Psoas muscle (tissue), 8 donors: ENCODE measurements at places on chromosomes 7 and 10.

DNA sequence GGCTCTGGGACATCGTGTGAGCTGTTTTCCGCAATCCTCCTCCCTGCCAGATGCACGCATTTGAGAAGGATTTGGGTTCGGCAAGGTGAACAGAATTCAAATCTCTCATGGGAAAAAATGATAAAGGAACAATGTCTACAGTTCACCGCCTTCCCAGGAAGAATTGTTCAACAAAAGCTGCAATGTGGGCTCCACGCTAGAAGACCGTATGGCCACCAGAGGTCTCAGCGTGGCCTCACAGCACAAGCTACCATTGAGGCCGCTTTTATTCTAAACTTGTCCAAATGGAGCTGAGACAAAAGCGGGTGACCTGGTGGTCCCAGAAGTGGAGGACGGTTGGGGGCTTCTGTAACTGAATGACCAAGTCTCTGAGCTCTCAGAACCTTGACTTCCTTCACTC is 733.1 kb downstream of the PARD3 start:
- no peak for DNase-seq

- DNase-seq, result no peak
Measured at GRCh38 chr10:59285073-59285472, 77.3 kb downstream of the FAM13C start.

- no peak for DNase-seq
Measured at GRCh38 chr10:26737730-26738129, 40.2 kb downstream of the PDSS1 start.

GRCh38 chr10:12710594-12711349 is 290.7 kb downstream of the CCDC3 start:
- DNase-seq, result peak; percentile 79

DNA sequence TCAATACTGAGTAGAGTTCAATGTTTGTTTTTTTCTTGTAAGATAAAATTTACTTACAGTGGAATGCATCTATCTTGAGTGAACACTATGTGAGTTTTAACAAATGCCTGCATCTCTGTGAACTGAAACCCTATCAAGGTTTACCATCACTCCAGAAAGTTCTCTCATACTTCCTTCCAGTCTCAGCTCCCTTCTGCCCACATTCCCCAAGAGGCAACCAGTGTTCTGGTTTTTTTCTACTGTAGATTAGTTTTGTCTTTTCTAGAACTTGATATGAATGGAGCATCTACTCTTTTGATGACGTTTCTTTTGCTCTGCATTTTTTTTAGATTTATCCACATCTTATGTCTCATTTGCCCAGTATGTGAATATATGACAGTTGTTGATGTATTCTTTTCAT is 17.1 kb downstream of the WIPI2 start:
- DNase-seq, result no peak
